ENCODE measurements at places on chromosomes 11 and 22.

GRCh38 chr22:37910890-37911672 lies 5.0 kb downstream of the MICALL1 start:
- DNase-seq = no peak

- DNase-seq = peak; percentile 53
Measured at GRCh38 chr11:75673977-75674582, 5.2 kb upstream of the MAP6 start.

- DNase-seq = no peak
Measured at GRCh38 chr11:65444314-65445051, 21.9 kb downstream of the NEAT1 start.

- DNase-seq = no peak
Measured at GRCh38 chr11:47374720-47375019, 3.7 kb downstream of the SPI1 start.

- no peak for DNase-seq
Measured at GRCh38 chr22:47395481-47395880, 633.0 kb downstream of the TBC1D22A start.

DNA sequence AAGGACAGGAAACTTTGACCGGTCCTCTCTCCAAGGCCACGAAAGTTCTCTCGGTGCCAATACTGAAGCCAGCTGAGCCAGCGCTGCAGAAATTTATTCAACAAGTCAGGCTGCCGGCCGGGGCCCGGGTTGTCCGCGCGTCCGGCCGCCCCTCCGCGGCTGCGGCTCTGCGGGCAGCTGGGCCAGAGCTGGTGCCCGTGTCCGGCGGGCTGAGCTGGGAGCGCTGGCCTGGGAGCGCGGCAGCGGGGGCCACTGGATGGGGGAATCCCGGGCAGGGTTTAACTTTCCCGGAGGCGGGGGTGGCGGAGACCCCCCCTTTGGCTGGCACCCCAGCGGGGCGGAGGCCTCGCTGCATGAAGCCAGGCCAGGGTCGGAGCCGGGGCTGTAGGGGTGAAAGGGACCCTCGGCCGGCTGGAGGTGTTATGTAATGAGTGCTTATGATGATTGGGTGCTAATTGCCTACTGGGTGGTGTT lies 12.3 kb upstream of the CACNA1I start:
- no peak for DNase-seq

DNA sequence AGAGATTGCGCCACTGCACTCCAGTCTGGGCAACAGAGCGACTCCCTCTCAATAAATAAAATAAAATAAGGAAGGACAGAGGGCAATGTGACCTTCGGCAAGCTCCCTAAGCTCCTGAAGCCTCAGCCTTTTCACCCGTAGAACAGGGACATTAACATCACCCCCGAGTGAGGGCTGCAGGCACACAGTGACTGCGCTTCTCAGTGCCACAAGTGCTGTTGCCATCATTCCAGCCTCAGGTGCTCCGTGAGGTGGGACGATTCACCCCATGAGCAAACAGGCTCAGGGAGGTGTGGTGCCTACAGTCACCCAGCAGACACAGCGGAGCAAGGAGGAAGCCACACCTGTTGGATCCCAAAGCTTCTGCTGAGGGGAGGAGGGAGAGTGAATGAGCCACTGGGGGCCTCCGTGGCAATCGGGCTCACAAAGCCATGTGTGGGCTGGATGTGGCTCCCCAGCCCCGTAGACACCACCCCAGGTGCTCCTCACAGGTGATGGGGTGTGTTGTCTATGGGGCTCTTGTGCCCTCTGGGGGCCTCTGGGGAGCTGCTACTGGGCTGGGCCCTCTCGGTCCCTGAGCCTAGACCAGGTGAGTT lies 9.1 kb upstream of the TCF20 start:
- no peak for DNase-seq

DNA sequence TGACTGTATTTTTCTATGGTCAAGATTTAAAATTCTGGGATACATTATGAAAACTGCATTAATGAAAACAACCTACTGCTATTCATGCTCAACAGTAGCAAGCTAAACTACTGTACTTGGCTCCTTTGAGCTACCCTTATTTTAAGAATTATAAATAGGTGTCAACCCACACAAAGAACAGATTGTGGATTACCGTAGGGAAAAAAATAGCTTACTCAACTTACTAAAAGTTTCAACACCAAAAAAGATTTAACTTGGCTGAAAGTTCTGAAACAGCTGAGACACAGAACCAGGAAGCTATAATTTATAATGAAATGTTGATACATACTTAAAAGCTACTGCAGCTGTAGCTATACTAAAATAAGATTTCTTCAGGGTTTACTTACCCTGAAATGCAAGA lies 10.1 kb downstream of the LIN7C start:
- DNase-seq = no peak

GRCh38 chr22:36356708-36357624 lies 30.8 kb downstream of the MYH9 start:
- peak; percentile 53 for DNase-seq

DNA sequence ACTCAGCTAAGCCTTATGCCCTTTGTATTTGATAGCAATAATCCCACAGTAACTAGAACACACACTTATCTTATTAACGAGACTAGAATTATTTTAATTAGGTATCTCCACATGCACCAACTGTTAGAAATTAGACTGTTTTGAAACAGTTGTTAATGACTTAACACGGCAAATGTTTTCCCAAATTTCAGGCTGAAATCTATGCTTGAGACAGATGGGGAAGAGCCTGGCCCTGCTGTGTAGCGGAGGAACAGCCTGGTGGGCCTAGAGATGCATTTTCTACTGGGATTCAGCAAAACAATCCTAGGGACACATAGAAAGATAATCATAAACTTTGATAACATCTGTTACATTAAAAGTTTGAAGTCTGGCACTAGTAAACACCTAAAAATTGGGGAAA lies 273.4 kb downstream of the TTC28 start:
- no peak for DNase-seq

DNA sequence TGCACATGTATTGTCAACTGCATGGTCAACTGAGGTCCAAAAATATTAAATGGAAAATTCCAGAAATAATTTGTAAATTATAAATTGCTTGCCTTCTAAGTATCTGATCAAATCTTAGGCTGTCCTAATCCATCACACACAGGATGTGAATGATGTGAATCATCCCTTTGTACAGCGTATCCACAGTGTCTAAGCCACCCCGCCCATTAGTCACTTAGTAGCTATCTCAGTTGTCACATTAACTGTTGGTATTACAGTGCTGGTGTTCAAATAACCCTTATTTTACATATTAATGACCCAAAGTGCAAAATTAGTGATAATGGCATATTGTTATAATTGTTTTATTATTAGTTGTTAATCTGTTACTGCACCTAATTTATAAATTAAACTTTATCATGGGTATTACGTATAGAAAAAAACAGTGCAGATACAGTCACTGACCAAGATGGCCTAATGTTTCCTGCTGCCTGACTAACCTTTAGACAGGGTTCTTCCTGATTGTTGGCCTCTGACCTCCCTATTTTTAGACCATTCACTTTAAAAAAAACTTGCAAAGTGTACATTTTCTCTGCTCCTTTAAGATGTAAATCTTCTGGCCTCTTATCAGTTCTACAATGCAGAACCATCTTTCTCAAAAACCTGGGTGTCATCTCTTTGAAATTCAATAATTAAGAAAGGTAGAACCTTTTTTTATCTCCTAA lies 2.9 kb upstream of the SVIP start:
- DNase-seq = no peak

DNA sequence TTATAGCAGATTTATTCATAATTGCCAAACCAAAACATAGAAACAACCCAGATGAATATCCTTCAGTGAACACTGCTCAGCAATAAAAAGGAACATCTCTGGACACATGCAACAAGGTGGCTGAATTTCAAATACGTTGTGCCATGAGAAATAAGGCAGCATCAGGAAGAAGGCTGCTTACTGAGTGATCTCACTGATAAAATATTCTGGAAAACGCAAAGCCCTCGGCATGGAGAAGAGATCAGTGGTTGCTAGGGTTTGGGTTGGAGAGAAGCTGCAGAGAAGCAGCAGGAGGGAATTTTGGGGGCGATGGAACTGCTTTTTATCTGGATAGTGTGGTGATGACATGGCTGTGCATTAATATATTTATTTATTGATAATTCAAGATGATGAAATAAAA lies 11.0 kb upstream of the SHANK2 start:
- no peak for DNase-seq

DNA sequence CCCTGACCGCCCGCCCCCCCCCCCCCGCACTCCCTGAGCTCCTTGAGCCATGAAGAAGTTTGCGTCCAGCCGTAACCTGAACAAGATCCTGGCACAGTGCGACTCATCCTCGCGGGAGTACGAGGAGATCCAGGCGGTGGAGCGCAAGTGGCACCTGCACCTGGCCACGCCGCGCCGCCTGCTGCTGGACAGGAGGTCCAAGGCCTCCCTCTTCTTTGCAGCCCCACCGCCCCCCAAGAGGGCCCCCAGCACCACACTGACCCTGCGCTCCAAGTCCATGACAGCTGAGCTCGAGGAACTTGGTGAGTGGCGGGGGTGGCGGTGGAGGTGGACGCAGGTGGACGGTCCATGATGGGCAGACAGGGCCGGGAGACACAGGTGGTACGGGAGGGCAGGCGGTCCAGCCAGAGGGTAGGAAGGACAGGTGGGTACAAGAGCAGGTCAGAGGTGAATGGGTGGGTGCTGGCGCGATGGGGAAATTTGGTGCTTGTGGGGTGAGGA lies 32.1 kb upstream of the ACR start:
- no peak for DNase-seq

- DNase-seq = no peak
Measured at GRCh38 chr22:19862619-19863246, 8.1 kb upstream of the GNB1L start.

GRCh38 chr22:27848005-27848404 lies 46.4 kb upstream of the MN1 start:
- no peak for DNase-seq

- DNase-seq = no peak
Measured at GRCh38 chr11:327581-327923, 6.9 kb upstream of the IFITM3 start.

Measured in T-helper 2 cell treated with Interferon-gamma antibody and Interleukin-4, amounts not matched to agents 5 μg/mL and 100 μg/mL, for 36 hours (primary cell).